CD4-positive, alpha-beta memory T cell (primary cell): ENCODE measurements at places on chromosomes 13 and 19. TPM values are rescaled to one million over a fixed set of nuclear protein-coding genes. Genes with fewer than 3 reads are reported as not detected.

DNA sequence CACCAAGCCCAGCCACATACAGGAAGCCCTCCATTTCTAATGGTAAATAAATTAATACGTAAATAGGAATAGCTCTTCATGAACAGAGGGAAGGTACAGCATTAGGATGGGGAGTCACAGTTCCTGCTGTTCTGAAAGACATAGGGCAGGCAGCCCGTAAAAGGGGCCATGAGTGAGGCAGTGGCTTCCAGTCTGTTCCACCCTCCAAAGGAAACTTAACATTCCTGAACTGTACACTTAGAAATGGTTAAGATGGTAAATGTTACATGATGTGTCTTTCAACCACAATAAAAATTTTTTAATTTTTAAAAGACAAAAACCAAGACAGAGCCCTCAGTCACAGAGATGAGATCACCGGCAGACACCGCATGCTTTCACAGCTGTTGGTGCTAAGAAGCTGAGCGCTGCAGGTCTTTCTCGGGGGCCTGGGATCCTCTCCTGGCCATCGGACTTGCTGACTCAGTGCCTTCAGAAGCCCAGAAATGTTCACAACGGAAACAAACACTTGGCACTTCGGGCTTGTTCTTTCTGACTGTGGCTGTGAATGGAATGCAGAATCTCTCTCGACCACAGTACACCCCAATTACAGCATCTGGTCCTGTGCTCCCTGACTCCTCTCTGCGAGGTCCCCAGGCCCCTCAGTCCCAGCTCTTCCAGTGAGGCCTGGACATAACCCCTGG lies 36.4 kb downstream of the EPS15L1 start:
- peaks cover 42% of the 10 kb centered on the region for H3K36me3 ChIP-seq
- H3K4me1 ChIP-seq = no peaks in the 10 kb centered on the region
- H3K27me3 ChIP-seq = no peaks in the 10 kb centered on the region
- DNase-seq = no peak
- H3K4me3 ChIP-seq = no peak overlapping the region

DNA sequence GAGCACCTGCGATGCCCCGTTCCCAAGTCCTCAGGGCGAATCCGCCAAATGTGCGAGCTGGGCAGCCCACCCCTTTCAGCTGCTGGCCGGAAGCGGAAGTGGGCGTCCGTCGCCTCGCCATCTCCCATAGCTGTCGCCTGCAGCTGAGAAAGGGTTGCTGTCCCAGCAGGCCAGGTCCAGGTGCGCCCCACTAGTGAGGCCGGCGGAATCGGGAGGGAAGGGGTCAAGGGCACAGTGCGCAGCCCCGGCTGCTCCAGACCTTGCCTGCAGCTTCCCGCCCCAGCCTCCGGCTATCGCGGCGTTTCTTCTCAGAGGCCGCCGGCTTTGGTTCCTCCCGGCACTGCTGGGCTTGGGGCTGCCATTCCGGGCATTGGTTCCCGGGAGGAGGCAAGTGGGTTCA lies at the start of gene ZNF177:
Gene ZNF177, plus strand, starts transcription at position 109 of the 400 bp plus-strand sequence. CDS start 15,299 bp downstream, outside the sequence.
- H3K4me1 ChIP-seq = no peaks in the 10 kb centered on the region
- no peak within 1 kb of the TSS for H3K4me3 ChIP-seq
- no peak within 1 kb of the TSS for H3K27ac ChIP-seq
- H3K36me3 ChIP-seq = no peaks in the 10 kb centered on the region
- H3K27me3 ChIP-seq = no peaks in the 10 kb centered on the region
- DNase-seq = no peak

- H3K4me1 ChIP-seq = peaks cover 5% of the 10 kb centered on the region
- H3K27me3 ChIP-seq = no peaks in the 10 kb centered on the region
- H3K27ac ChIP-seq = no peak overlapping the region
- no peak for DNase-seq
- H3K36me3 ChIP-seq = no peaks in the 10 kb centered on the region
Measured at GRCh38 chr19:54955376-54955775, 8.0 kb upstream of the NLRP7 start.

GRCh38 chr13:19713186-19713965 lies 69.4 kb downstream of the PSPC1 start:
- H3K27me3 ChIP-seq = no peaks in the 10 kb centered on the region
- H3K4me1 ChIP-seq = no peaks in the 10 kb centered on the region
- no peak for DNase-seq
- H3K4me3 ChIP-seq = no peak overlapping the region
- no peak overlapping the region for H3K27ac ChIP-seq
- no peaks in the 10 kb centered on the region for H3K36me3 ChIP-seq

GRCh38 chr19:34711890-34712289 lies 22.2 kb upstream of the ZNF181 start:
- H3K4me1 ChIP-seq = no peaks in the 10 kb centered on the region
- no peak overlapping the region for H3K4me3 ChIP-seq
- H3K27me3 ChIP-seq = no peaks in the 10 kb centered on the region
- no peak for DNase-seq

GRCh38 chr19:9671655-9672054 lies 3.2 kb downstream of the ZNF562 start:
- H3K27ac ChIP-seq = no peak overlapping the region
- H3K27me3 ChIP-seq = no peaks in the 10 kb centered on the region
- H3K4me3 ChIP-seq = no peak overlapping the region
- H3K36me3 ChIP-seq = no peaks in the 10 kb centered on the region
- peaks cover 8% of the 10 kb centered on the region for H3K4me1 ChIP-seq

DNA sequence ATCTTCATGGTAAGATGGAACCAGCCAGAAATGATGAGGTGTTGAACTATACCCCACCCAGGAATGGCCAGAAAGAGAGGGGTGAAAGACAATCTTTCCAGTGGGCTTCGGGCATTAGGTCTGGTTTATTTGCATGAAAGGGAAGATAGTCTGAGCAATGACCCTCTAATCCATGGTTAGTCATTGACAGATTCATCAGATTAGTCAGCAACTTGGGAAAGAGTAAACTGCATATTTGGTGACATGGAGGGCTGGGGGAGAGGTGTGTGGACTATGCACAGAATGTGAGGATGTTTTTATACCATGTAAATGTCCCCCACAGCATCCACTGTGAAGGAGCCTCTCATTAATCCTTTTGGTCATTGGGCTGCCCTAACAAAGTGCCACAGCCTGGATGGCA lies 30.1 kb upstream of the USP12 start:
- H3K4me3 ChIP-seq = no peak overlapping the region
- no peaks in the 10 kb centered on the region for H3K4me1 ChIP-seq
- H3K36me3 ChIP-seq = no peaks in the 10 kb centered on the region
- H3K27me3 ChIP-seq = no peaks in the 10 kb centered on the region

DNA sequence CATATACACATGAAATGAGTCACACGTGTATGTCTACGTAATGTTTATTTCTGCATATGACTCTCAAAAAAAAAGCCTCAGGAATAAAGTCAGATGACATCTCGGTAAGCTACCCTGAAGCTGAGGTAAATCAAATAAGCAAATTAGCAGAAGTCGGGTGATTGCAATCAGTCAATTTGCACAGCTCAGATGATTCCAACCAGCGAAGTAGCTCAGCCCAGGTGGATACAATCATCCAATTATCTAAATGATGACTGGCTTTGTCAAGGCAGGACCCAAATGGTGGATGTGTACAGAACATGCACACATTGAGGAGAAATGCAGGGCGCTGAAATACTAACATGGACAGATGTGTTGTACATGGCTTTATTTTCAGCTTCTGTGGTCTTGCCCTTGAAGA lies 148.5 kb downstream of the ZNF486 start:
- no peak overlapping the region for H3K4me3 ChIP-seq
- H3K36me3 ChIP-seq = no peaks in the 10 kb centered on the region
- no peak overlapping the region for H3K27ac ChIP-seq
- no peaks in the 10 kb centered on the region for H3K27me3 ChIP-seq
- DNase-seq = no peak
- H3K4me1 ChIP-seq = no peaks in the 10 kb centered on the region

DNA sequence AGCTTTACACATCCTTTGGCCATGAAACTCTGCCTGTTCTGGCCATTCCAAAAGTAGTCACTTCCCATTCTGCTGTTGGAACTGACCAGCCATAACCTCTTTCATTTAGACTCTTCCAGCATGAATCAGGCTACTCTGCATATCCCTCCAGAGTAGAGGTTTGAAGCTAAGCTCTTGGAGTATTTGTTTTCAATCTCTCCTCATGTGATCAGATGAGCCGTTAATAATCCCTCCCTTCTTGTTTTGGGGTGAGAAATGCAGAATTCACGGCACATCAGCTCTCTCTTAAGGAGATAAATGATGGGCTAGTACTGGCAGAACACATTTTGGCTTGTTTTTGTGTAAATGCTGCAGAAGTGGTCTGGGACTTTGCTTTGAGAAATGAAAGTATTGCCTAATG lies 519.9 kb downstream of the PCDH17 start:
- H3K27me3 ChIP-seq = no peaks in the 10 kb centered on the region
- H3K4me1 ChIP-seq = no peaks in the 10 kb centered on the region
- H3K36me3 ChIP-seq = no peaks in the 10 kb centered on the region
- H3K4me3 ChIP-seq = no peak overlapping the region
- no peak for DNase-seq
- H3K27ac ChIP-seq = no peak overlapping the region

GRCh38 chr13:102703726-102704035 lies 8.8 kb upstream of the METTL21C start:
- H3K36me3 ChIP-seq = no peaks in the 10 kb centered on the region
- no peaks in the 10 kb centered on the region for H3K4me1 ChIP-seq
- no peak overlapping the region for H3K4me3 ChIP-seq
- no peak overlapping the region for H3K27ac ChIP-seq
- no peak for DNase-seq

GRCh38 chr13:86681223-86681622 lies 882.0 kb upstream of the SLITRK6 start:
- H3K27me3 ChIP-seq = no peaks in the 10 kb centered on the region

THSD1 gene
- total RNA-seq = 0.50 TPM

OR7C1 gene
- not detected for total RNA-seq

SPC24 gene
- total RNA-seq = 1.9 TPM

ADGRE2 gene
- 0.78 TPM for total RNA-seq

CPB2 gene
- not detected for total RNA-seq

ZNF135 gene
- total RNA-seq = 0.41 TPM

CYP4F2 gene
- not detected for total RNA-seq

CEACAM20 gene
- not detected for total RNA-seq
